ENCODE measurements at places on chromosomes 7 and 10. TPM values are rescaled to one million over a fixed set of nuclear protein-coding genes. Genes with fewer than 3 reads are reported as not detected.

- DNase-seq, result no peak
These were observed 8.9 kb downstream of the FBXL13 start for GRCh38 chr7:103065667-103066066.

DNA sequence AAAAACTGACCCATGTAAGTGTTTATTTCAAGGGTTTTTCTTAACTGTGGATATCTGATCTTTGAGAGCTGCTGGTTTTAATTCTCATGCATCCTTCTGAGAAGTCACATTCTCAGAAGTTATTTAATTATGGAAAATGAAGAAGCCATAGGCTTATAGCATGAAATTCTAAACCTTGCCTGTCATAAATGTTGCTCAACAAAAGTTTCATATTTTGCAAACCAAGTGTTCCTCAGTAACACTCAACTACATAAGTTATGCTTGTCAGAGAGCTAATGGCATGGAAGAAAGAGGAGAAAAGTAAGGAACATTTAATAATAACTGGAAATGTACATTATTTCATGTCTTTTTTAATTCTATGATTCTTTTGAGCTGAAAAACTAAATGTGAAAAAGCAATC is 78.6 kb upstream of the MPP7 start:
- DNase-seq, result no peak

DNA sequence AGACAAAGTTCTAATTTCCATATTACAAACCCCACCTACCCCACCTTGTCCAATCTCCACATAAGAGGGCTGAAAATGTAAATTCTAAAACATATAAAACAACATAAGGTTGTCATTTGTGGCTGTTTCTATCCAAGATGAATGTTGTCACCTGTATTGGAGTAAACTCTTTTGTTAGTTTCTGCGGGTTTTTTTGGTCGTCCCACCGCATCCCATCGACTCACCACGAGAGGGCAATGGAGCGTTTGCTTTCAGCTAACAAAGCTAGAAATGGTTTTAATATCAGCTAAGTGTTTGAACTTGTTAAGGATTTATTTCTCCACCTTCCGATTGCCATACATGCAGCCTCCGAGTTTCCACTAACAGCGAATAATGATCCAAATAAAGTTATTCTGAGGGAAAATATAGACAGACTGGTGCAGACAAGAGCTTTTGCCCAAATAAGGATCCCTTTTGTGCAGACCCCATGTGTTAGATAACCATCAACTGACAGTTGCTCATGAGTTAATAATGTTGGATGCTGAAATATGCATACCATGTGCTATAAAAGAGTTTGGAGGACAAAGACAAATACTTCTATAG is 137.2 kb downstream of the ARID5B start:
- peak; percentile 70 for DNase-seq

DNA sequence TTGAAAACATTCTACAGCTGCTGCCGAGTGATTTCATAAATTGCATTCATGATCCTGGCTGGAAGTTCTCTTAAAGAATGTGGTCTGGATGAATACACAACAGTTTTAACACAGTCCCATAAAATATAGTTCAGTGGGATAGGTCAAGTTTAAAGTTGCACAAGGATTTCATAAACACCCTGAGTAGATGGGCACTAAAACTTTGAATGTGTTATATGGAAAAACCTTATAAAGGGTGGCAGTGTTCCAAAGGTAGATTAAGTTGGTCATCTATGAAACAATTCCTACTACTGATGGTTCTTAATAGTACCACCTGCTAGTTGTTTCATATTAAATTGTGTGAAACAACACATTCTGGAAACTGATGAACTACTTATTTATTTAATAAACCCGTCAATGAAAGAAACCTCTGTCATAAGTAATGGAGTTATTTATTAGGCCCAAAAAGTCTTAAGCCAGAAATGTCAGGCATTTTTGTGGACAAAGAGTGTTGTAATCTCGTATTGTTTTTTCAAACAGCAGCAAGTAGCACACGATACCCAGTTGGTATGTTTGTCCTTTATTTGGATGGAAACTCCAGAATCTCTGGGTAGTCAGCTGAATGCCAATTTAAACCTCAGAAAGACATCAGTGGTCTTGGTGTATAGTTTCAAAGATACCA is 14.3 kb upstream of the RPA3 start:
- DNase-seq, result no peak

GRCh38 chr7:6402741-6403140 is 45.0 kb downstream of the DAGLB start:
- no peak for DNase-seq

- no peak for DNase-seq
These were observed 15.7 kb upstream of the PRKAR1B start for GRCh38 chr7:742791-743190.

GRCh38 chr10:15759265-15759664 is 39.5 kb upstream of the ITGA8 start:
- DNase-seq, result no peak

DNA sequence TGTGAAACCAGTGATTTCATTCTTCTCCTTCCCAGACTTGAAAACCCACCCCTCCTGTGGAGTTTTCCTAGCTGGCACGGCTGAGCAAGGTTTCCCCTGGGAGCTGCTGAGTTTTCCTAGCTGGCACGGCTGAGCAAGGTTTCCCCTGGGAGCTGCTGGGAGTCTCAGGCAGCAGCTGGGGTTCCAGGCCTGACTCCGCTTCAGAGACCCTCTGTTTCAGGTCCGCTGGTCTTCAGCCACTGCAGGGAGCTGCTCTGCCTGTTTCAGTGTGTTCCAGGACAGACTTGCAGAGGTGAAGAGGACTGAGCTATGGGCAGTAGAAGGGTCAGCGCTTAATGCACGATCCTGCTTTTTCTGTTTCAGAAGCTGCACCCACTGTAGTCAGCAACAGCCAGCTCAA is 104.9 kb downstream of the XRCC2 start:
- DNase-seq, result peak; percentile 58

GRCh38 chr7:71721742-71722141 is 589.8 kb downstream of the GALNT17 start:
- no peak for DNase-seq

DNA sequence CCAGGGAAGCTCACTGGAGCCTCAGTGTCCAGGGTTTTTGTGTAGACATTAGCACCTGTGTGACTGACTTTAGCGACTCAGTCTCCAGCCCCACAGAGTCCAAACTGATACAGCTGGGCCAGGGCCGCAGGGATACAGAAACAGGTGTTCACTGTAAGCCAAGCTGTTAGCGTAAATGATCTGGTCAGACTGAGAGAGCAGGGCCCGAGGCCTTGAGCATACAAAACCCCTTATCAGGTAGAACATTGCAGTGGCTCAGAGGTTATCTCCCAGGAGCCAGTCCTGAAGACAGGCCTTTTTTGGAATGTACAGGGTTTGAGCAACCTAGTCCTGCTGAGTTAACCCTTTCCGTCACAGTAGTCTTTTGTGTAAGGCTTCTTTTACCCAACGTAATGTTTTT is 25.0 kb downstream of the LHPP start:
- DNase-seq, result no peak

- DNase-seq, result no peak
These were observed 54.6 kb downstream of the HACD1 start for GRCh38 chr10:17562614-17563013.

- DNase-seq, result peak; percentile 98
These were observed at the start of gene VSIR for GRCh38 chr10:71773221-71773971. VSIR (minus strand) TSS chr10:71773520; CDS start chr10:71773439, 81 bp downstream.

DNA sequence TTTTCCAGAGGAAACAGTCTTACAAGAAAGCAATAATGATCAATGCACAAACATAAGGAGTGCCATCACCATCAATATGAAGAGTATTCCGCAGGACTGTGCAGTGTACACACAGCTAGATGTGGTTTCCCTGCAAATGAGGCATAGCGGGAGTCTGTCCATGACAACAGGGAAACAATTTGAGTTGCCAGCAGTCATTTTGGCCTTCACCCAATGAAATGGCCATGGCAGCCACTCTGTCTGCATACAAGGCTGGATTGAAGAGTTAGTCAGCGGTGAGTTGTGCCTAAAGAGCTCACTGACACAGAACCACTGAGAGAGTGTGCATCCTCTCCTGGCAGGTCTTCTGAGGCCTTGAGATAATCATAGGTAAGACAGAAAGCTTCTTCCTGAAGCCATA is 303.3 kb downstream of the IPMK start:
- no peak for DNase-seq

DNA sequence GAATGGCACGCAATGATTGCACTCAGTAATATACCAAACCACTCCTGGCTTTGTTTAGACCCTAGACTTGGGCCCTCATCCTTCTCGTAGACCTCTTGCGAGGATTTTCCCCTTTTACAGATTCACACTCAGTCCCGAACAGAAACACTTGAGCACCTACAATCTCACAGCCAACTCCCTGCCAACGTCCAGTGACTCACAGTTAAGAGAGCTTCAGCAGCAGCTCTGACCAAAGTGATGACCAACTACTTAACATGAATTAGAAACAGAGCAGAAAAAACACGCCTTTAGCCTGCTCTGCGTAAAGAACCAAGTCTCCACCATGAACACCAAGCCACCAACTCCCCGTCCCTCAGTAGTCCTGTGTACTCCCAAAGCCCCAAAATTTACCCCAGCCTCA is 2.2 kb downstream of the DNAJC30 start:
- no peak for DNase-seq

DNA sequence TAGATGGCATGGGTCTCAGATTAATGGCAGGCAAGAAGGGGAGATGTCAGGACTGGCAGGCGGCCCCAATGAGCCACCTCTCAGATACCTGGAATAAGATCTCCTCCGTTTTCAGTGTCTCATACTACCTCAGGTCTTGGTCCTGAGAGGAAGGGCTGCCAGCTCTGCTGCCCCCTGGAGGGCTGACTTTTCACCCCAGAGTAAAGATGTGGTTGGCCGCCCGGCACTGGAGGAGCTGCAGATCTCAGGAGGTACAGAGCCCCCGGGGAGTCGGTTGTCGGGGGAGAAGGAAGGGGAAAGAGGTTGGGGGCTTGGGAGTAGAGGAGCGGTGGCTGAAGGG is 642 bp upstream of the COL13A1 start:
- DNase-seq, result no peak

DNA sequence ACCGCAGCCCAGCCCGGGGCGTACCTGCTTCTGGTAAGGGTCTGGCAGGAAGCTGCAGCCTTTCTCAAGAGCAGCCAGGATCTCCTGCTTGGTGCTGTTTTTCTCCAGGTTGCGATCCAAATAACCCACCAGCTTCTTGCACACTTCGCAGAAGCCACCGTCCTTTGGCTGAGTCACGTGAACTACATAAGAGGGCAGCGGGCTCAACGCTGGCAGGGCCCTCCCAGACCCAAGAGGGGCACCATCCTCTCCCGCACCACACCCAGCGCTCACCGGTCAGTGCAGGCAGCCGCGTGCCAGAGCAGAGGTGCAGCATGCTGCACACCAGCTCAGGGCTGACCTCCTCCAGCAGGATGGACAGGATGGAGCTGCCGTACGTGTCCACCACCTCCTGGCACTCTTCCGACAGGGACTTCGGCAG is 31.6 kb downstream of the PSAP start:
- no peak for DNase-seq

NOS3 gene
- 5.9 TPM for total RNA-seq

PHKG1 gene
- 0.80 TPM for total RNA-seq

PIP gene
- total RNA-seq, result 591 TPM

CHCHD2 gene
- 214 TPM for total RNA-seq

OLAH gene
- total RNA-seq, result 6.0 TPM

HOXA11 gene
- 1.0 TPM for total RNA-seq
